ENCODE measurements at places on chromosomes 7 and 10. TPM values are rescaled to one million over a fixed set of nuclear protein-coding genes. Genes with fewer than 3 reads are reported as not detected.

SFRP5 gene
- not detected for total RNA-seq

VSTM4 gene
- 4.1 TPM for total RNA-seq

SNX13 gene
- 41.2 TPM for total RNA-seq

CXCL12 gene
- total RNA-seq: 0.20 TPM

GIMAP2 gene
- 1.4 TPM for total RNA-seq

NUTM2E gene
- not detected for total RNA-seq

ADK gene
- 49.7 TPM for total RNA-seq

TUBGCP2 gene
- 63.2 TPM for total RNA-seq

PDE1C gene
- 0.73 TPM for total RNA-seq

OR6B1 gene
- total RNA-seq: not detected

Measured in subcutaneous preadipocyte (primary cell).